ENCODE measurements at places on chromosomes 13 and 19.
A peak's percentile ranks its signal among the peaks of the same experiment; 100 is the strongest.

DNA sequence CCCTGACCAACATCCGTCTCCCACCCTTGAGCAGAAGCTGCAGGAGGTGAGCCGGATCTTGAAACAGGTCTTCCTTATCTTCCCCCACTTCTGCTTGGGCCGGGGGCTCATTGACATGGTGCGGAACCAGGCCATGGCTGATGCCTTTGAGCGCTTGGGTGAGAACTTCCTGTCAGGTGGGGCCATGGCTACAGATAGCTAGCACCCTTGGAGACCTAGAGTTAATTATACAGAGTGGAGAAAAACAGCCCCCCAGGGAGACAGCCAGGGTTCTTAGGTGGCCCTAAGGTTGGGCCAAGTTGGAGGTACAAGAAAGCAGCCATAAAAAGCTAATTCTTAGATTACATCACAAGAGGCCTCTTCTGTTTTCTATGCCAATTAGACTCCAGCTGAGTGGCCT, 8.9 kb upstream of the ARHGAP45 start:
- no peak for DNase-seq

GRCh38 chr19:44878120-44878865, 12.8 kb upstream of the TOMM40 start:
- no peak for DNase-seq

GRCh38 chr13:79749984-79750551, 269.1 kb downstream of the NDFIP2 start:
- DNase-seq = peak; percentile 56

- no peak for DNase-seq
Measured at GRCh38 chr19:47241919-47242577, 11.0 kb upstream of the BBC3 start.

DNA sequence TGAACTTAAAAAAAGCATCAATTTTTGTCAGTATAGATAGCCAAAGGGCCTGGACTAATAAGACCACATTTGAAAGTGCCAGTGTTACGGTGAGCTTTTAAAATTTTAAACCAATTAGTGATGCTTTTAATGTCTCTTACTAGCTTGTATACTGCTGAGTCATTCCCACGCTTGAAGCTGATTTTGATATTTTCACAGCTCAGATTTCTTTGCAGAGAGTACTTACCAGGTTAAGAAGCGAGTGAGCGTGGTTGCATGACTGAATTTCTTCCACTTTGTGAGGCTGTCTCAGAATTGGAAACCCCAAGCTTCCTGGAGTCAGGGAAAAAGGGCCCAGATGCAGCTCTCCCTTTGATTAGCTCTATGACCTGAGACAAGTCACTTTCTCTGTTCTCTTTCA, 74.5 kb upstream of the NBEA start:
- no peak for DNase-seq

DNA sequence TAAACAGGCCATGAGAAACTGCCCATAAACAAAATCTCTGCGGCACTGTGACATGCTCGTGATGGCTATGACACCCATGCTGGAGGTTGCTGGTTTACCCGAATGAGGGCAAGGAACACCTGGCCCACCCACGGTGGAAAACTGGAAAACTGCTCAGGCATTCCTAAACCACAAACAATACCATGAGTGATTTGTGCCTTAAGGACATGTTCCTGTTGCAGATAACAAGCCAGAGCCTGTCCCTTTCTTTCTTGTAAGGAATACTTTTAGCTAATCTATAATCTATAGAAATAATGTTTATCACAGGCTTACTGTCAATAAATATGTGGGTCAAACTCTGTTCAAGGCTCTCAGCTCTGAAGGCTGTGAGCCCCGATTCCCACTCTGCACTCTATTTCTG, 12.1 kb downstream of the ZNF561 start:
- DNase-seq = no peak

GRCh38 chr13:28550721-28551497, 56.0 kb upstream of the FLT1 start:
- DNase-seq = no peak

DNA sequence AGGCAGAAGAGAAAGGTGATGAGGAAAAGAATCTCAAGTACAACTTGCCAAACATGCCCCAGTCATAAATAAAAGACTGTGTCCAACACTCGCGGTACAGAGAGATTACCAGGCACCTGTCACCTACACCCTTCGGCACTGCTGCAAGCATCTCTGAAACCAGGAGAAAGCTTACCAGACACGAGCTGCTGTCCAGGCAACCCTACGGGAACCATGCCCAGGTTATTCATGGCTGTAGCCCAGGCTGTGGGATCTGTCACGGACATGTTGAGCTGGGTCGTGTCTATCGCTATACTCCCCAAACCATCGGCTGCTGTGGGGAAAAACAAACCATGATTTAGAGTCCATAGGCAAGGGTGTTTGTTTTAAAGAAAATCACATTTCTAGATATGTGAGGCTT, 375.0 kb downstream of the ENOX1 start:
- DNase-seq = no peak

All from GM23338 (cell line).